ENCODE measurements at places on chromosomes 1 and 21.
A peak's percentile ranks its signal among the peaks of the same experiment; 100 is the strongest.

DNA sequence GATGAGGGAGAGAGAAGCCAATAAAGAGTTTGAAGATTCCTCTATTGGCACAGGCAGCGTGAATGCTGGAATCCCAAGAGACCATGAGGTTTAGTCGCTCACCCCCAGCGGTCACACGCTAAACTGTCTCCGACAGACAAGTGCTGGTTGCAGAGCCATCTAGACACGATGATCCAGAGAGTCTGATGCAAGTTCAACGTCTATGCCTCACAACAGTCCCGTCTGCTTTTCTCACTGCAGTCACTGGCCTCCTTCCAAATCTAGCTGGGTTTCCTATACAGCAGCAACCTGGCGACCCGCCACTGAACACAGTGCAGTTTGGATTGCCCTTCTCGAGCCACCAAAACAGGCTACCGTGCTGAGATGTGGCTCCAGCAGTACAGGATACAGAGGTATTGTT, 98.6 kb upstream of the KRTAP19-8 start:
- peaks cover 2% of the 10 kb centered on the region for H3K36me3 ChIP-seq
- H3K27me3 ChIP-seq, result no peaks in the 10 kb centered on the region
- no peaks in the 10 kb centered on the region for H3K4me1 ChIP-seq
- DNase-seq, result no peak
- no peak overlapping the region for H3K27ac ChIP-seq
- no peak overlapping the region for H3K4me3 ChIP-seq

- H3K27ac ChIP-seq, result no peak overlapping the region
- H3K4me1 ChIP-seq, result peaks cover 11% of the 10 kb centered on the region
These were observed 252.4 kb upstream of the KAZN start for GRCh38 chr1:14345946-14346550.

DNA sequence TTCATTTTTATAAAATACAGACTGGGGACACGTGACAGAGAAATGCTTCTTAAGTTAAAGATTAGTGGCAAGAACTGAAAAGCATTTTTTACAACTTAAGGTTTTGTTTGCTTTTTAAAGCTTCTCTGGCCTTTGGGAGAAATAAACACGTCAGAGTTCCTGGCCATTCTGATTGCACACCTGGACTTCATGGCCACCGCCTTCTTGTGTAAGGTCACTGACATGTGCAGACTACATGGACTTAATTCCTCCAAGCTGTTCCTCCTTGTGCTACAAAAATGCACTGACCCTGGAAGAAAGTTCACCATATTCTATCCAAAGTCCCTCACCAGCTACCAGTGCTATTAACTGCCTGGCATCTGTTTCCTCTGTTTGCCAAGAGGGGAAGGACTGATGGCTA, 56.1 kb downstream of the GADD45A start:
- H3K4me3 ChIP-seq, result no peak overlapping the region
- no peak overlapping the region for H3K27ac ChIP-seq
- no peaks in the 10 kb centered on the region for H3K36me3 ChIP-seq
- no peaks in the 10 kb centered on the region for H3K27me3 ChIP-seq
- peaks cover 12% of the 10 kb centered on the region for H3K4me1 ChIP-seq

- H3K36me3 ChIP-seq, result no peaks in the 10 kb centered on the region
- no peak overlapping the region for H3K27ac ChIP-seq
- no peaks in the 10 kb centered on the region for H3K4me1 ChIP-seq
- no peak for DNase-seq
- no peaks in the 10 kb centered on the region for H3K27me3 ChIP-seq
These were observed 241.3 kb downstream of the PRDM2 start for GRCh38 chr1:13941315-13941714.

DNA sequence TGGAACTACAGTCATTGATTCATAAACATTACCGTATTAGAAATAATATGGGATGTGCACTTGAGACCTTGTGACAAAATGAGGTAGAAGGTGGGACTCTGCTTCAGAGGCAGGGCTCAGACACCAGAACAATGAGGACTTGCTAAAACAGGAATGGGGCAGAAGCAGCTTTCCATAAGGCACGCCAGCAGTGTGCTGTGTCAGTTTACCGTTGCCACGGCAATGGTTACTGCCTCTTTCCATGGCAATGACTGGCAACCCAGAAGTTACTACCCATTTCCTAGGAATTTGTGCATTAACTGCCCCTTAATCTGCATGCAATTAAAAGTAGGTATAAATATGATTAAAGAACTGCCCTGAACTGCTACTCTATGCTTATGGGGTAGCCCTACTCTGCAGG, 169.0 kb downstream of the CHRM3 start:
- no peaks in the 10 kb centered on the region for H3K4me1 ChIP-seq
- no peak overlapping the region for H3K4me3 ChIP-seq
- no peak overlapping the region for H3K27ac ChIP-seq
- H3K27me3 ChIP-seq, result no peaks in the 10 kb centered on the region
- H3K36me3 ChIP-seq, result no peaks in the 10 kb centered on the region
- DNase-seq, result no peak

DNA sequence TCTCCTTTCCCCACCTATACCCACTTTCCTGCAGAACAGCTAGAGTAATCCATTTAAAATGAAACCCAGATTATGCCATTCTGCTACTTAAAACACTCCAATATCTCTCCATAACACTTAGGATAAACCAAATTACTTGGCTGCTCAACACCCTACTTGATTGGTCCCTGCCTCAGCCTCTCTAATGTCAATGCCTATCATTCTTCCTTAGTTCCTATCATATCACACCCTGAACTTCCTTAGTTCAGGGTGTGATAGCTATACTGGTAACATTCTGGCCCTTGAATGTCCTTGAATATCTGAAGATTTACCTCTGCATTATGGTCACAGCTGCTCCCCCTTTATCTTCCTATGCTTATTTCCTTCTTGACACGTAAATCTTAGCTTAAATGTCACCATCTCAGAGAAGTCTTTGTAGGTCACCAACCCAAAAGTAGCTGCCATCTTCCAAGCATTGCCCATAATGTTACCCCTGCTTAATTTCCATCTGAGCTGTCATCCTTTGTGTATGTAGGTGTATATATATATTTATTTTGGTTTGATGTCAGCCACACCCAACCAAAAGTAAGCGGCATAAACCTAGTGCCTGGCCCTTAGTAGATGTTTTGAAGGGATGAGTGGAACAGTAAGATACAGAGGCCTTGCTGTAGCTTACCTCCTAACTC, 379.8 kb downstream of the PTPRC start:
- DNase-seq, result no peak
- H3K27me3 ChIP-seq, result no peaks in the 10 kb centered on the region
- no peak overlapping the region for H3K4me3 ChIP-seq
- no peaks in the 10 kb centered on the region for H3K4me1 ChIP-seq

DNA sequence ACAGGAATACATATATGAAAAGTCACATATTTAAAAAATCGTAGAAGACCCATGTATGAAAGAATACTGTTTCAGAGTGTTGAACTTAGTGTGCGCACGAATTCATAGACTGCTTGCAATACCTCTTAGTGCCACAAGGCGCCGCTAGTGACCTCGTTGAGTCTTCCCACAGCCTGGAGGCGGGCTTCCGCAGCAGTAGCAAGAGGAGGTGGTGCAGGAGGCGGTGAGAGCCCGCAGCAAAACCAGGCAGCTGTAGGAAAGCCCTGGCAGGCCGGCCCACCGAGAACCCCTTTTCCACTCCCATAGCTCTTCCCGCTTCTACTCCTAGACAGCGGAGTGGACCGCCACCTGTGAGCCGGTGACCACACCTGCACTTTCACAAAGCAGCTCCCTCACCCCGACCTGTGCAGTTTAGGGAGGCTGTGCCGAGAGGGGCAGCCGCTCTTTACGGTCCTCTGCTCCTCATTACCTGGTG, 23.5 kb downstream of the MTARC1 start:
- peak; percentile 38 for DNase-seq
- H3K27ac ChIP-seq, result no peak overlapping the region
- no peak overlapping the region for H3K4me3 ChIP-seq

- H3K27me3 ChIP-seq, result no peaks in the 10 kb centered on the region
- no peak overlapping the region for H3K27ac ChIP-seq
- H3K4me3 ChIP-seq, result no peak overlapping the region
- peak; percentile 24 for DNase-seq
These were observed 8.9 kb downstream of the CCDC185 start for GRCh38 chr1:223401873-223402789.

DNA sequence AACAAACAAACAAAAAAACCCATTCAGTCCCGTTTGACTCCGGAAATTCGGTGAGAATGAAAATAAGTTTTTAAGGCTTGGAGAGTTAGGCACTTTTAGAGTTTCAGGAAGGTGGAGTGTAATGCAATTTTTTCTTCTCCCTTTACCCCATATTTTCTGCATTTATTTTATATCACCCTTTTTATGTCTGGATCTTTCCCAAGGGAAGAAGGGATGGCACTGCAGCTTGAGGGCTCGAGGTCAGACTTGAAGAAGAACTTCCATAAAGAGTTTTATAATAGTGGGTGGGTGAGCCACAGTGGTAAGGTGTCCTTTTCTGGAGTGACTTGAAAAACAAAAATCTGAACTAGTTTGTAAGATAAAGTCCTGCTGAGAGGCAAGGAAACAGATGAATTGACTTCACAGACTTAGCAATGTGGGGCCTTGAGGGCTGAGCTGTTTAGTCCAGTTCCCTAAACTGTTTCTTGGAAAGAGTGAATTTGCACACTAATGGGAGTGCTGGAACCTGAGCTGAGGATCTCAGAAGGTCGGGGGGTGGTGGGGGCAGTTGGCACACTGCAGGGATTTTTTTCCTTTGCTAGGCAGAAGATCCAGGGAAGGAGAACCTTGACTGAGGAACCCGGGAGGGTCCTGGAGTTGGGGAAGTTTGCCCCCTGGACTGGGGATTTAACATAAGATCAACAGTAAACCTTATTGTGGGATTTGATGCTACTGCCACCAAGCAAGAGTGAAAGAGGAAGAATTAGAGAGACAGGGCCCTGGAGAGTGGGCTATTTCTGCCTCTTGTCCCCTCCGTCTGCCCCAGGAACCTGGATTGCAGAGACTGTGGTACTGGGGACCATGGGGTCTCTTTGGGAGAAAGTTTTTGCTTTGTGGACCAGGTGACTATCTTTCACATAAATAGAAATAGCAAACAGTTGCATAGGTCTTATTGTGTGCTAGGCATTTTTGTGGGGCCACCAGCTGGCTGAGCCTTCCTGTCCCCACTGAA, 1.8 kb upstream of the MEX3A start:
- no peaks in the 10 kb centered on the region for H3K36me3 ChIP-seq
- H3K4me1 ChIP-seq, result peaks cover 33% of the 10 kb centered on the region
- H3K4me3 ChIP-seq, result 0 out of 2 replicates have a peak overlapping the region, but pooled peaks have one; percentile 81
- no peaks in the 10 kb centered on the region for H3K27me3 ChIP-seq
- H3K27ac ChIP-seq, result no peak overlapping the region

- no peaks in the 10 kb centered on the region for H3K27me3 ChIP-seq
- H3K27ac ChIP-seq, result no peak overlapping the region
- H3K4me3 ChIP-seq, result no peak overlapping the region
- no peak for DNase-seq
- peaks cover 17% of the 10 kb centered on the region for H3K4me1 ChIP-seq
These were observed 5.1 kb upstream of the FABP3 start for GRCh38 chr1:31378001-31378400.

GRCh38 chr21:24671901-24672300, 935.4 kb downstream of the MRPL39 start:
- H3K36me3 ChIP-seq, result no peaks in the 10 kb centered on the region
- H3K27ac ChIP-seq, result no peak overlapping the region
- H3K27me3 ChIP-seq, result no peaks in the 10 kb centered on the region
- no peak for DNase-seq
- H3K4me1 ChIP-seq, result no peaks in the 10 kb centered on the region
- H3K4me3 ChIP-seq, result no peak overlapping the region

DNA sequence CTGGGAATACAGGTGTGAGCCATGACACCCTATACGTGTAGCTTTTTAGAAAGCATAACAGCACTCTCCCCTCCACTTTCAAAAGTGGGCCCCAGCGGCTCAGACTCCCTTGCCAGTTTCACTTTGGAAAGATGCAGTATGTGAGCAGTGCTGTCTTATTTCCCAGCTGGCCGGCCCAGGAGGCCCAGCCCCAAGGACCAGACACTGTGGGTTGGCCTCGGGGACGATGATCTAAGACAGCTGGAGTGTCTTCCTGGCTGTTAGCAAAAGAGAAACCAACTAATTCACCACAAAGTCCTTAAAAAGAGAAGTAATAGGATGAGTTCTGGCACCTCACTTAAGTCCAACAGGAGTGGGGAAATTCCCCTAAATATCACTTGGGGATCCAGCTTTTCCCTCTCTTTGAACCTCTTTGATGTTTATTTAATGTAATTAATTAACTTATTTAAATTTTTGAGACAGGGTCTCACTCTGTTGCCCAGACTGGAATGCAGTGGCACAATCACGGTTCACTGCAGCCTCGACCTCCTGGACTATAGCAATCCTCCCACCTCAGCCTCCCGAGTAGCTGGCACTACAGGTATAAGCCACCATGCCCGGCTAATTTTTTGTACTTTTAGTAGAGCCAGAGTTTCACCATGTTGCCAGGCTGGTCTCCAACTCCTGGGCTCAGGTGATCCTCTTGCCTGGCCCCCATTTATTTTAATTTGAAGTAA, 17.6 kb upstream of the CLIC4 start:
- no peak overlapping the region for H3K27ac ChIP-seq
- H3K36me3 ChIP-seq, result no peaks in the 10 kb centered on the region
- no peak overlapping the region for H3K4me3 ChIP-seq
- H3K4me1 ChIP-seq, result peaks cover 9% of the 10 kb centered on the region
- DNase-seq, result no peak
- no peaks in the 10 kb centered on the region for H3K27me3 ChIP-seq

DNA sequence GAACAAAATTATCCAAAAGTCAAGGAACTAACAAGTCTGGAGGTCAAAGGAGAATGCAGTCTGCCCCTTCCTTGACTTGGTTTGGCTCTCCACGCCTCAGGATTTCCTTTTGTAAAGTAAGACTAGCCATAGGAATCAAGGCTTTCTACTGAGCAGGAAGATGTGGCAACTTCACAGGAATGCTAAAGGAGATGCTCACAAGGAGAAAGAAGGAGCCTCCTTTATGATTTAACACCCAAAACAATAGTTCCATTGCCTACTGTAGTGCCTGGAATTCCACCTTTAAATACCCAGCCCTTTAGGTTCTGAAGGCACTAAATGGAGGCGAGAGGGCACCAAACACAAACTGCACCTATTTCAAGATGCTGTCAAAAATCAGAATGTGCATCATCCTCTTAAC, 176.3 kb upstream of the NFIA start:
- H3K36me3 ChIP-seq, result no peaks in the 10 kb centered on the region
- no peaks in the 10 kb centered on the region for H3K4me1 ChIP-seq
- no peak for DNase-seq
- H3K27me3 ChIP-seq, result no peaks in the 10 kb centered on the region
- no peak overlapping the region for H3K4me3 ChIP-seq

Data from HCT116 (cell line).